ENCODE measurements at places on chromosomes 1 and 21.

DNA sequence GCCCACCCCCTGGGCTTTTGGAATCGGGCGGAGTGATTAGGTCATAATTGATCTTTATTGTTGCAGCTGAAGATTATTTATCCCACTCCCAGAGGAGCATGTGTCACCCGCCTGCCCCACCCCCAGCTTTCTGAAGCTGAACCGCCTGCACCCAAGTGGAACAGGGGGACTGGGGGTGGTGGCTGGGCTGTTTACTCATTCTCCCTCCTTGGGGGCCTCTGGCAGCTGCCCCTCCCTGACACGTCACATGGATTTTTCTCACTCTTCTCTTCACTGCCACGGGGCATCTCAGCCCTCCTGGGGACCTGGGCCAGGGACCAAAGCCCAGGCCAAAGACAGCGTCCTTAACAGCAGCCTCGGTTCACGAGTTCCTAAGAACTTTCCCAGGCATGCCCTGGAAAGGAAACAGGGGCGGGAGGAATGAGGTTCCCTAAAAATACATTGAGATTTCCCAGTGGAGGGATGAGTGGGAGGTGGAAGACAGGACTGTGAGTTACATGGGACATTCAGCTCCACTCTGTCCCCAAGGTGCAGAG, 31.6 kb upstream of the SOX13 start:
- DNase-seq = no peak

DNA sequence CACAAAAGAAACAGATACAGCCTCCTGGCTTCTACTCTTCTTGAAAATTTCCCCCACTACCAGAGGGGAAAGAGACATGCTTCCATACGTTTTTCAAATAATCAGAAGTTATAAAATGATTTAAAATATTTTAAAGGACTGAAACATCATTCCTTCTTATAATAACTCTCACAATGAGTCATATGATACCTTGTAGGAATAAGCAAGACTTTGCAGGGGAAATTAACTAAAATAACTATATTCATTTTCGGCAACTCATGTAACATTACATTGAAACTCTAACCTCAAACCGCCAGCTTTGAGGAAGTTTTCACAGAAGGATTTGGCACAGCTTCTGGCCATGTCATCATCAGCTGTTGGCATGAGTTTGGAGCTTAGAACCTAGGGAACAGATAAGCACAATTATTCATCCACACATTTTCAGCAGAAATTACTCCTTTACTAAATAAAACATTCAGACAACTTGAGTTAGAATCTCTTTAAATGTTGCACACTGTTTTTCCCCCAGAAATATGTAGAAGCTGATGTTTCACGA, 85.9 kb downstream of the USP24 start:
- DNase-seq = peak; percentile 40

DNA sequence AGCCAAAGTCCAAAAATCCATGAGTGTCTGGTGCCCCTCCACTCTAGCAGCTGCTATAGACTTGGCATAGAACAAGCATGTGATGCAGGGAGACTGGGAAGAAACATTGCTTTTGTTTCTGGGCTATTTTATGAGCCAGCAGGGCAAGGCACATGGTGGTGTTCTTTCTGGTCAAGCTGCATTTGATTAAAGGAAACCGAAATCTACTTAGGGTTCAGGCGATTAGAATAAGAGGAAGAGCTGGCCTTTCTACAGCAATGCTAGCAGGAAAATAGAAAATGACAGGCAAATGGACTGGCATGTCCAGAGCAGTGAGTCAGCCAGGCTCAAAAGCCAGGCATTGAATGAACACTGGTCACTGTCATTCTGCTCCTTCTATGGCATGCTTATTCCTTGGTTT, 28.5 kb upstream of the ARHGAP29 start:
- DNase-seq = no peak

DNA sequence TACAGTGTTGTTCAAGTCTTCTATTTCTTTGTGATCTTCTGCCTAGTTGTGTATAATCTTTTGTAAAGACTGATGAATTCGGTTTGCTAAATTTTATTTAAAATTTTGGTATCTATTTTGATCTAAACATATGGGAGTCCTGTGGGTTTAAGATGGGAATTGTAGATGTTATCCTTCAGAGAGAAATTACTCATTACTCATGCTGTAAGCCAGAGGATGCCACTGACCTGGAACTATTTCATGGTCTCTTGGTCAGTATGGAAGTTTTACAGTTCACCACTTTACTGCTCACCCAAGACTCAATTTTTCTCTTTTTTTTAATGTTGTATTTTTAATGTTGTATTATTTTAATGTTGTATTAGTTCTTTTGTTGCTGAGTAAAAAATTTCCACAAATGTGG, 138.6 kb upstream of the B3GALT2 start:
- no peak for DNase-seq

- no peak for DNase-seq
Measured at GRCh38 chr1:227845147-227845458, 29.6 kb downstream of the PRSS38 start.

GRCh38 chr21:23986214-23986613, 1621.1 kb downstream of the MRPL39 start:
- DNase-seq = no peak

DNA sequence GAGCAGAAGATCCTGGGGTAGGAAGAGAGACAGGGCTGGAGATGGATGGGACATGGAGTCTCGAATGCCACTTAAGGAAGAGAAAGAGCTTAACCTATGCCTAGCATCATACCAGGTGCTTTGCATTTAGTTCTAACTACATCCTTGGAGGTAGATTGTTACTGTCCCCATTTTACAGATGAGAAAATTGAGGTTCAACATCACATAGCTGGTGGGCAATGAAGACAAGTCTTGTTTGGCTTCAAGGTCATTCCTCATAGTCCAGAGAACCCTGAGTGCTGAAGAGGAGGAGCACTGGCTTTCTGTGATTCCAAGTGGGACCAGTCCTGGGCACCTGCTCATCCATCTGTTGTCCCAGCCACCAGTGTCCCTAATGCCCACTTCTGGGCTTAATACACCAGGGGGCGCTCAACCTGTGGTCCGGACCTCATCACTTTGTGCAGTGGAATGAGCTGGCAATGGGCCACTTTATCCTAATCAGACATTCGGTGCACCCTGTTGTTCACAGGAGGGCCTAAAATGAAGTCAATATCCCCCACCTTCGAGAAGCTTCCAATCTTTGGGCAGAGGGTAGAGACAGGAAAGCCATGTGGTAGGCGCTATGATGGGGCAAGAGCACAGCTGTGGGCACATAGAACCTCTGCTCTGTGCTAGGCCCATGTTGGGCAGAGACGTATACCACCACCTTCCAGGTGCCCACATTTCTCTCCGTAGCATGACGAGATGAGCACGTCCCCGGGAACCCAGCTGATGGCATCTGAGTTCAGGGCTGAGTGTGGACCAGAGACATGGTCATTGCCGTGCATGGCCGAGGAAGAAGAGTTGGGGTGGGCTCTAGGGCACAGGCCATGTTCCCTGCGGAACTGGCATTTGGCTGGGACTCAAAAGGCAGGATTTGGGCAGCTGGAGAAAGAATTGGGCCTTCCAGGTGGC, 9.2 kb downstream of the RPS6KA1 start:
- no peak for DNase-seq

- no peak for DNase-seq
Measured at GRCh38 chr1:9066945-9067807, 2.3 kb downstream of the SLC2A5 start.

- no peak for DNase-seq
Measured at GRCh38 chr1:186375929-186376319, 286 bp downstream of the ODR4 start.

GRCh38 chr1:166740668-166741276, 98.5 kb upstream of the POGK start:
- no peak for DNase-seq

- no peak for DNase-seq
Measured at GRCh38 chr1:65467536-65467935, 47.1 kb downstream of the LEPR start.

- no peak for DNase-seq
Measured at GRCh38 chr1:201406831-201407406, 7.8 kb upstream of the LAD1 start.

DNA sequence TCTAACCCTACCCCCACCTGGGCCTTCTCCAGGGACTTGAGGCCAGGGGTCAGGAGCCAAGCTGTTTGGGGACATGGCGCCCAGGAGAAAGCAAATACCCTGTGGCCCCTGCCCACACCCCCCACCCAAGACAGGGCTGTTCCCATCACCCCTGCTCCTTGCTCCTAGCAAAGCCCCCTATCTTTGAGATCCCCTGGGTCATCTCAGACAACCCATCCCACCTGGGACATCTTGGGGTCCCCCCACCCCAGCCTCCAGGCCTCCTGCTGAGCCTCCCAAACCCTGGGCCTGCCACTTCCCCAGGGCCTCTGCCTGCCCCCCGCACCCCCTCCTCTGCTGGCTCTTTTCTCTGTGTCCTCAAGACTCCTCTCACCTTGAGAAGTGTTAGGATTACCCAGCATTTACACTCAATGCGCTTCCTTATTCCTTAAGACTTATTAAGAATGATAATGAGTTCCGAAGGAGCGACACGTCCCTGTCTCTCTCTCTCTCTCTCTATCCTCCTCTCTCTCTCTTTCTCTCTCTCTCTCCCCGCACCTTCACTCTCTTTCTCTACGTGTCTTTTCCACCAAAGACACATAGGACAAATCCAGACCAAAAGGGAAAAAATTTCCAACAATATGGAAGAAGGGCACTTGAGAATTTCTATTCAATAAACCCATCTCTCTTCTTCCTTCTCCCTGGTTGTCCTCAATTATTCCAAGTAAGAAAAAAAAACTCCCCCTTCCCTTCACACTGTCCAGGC, 7.2 kb downstream of the CASZ1 start:
- DNase-seq = no peak

DNA sequence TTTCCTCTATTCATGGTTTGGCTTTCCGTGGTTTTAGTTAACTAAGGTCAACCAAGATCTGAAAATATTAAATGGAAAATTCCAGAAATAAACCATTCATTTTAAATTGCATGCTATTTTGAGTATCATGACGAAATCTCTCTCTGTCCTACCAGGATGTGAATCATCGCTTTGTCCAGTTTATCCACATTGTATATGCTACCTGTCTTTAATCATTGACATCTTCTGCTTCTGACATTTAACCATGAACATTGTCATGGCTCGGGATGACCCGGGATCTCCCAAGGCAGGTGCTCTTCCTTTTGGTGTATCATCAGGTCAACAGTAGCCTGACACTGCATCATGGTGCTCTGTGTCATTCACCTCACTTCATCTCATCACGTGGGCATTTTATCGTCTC, 125.5 kb upstream of the HNRNPU start:
- no peak for DNase-seq

DNA sequence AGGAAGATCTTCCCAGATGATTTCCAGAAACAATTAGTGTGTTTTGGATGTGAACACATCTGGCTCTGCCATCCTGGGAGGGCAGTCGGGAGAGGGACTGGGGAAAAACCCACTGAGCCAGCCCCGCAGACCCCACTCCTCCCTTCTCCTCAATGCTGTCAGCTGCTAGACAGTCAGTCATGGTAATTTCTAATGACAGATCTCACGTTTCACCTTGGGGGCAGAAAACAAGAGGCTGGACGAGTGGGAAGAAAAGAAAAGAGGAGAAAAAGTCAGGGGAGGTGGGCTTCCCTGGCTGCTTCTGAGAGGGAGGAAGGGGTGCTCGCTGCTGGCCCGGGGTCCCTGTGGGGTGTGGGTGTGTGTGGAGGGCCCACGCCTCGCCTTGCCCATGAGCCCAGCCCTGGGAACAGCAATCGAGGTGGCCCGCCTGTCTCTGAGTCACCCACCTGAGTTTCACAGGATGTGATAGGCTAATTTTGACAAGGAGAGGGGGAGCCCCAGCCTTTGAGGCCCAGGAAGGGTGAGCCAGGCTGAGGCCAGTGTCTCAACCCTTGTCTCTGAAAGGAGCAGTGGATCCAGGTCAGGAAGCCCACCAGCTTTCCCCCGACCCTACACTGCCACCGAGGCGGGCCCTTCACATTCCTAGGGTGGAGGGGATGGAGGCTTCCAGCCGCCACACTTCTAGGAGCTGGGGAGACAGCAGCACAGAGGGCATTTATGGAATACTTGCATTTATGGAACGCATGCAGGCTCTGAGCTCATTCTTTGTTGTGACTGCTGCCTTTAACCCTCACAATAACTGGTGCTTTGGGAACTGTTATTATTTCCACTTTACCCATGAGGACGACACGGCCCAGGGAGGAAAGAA, 49.1 kb upstream of the IFNLR1 start:
- no peak for DNase-seq

DNA sequence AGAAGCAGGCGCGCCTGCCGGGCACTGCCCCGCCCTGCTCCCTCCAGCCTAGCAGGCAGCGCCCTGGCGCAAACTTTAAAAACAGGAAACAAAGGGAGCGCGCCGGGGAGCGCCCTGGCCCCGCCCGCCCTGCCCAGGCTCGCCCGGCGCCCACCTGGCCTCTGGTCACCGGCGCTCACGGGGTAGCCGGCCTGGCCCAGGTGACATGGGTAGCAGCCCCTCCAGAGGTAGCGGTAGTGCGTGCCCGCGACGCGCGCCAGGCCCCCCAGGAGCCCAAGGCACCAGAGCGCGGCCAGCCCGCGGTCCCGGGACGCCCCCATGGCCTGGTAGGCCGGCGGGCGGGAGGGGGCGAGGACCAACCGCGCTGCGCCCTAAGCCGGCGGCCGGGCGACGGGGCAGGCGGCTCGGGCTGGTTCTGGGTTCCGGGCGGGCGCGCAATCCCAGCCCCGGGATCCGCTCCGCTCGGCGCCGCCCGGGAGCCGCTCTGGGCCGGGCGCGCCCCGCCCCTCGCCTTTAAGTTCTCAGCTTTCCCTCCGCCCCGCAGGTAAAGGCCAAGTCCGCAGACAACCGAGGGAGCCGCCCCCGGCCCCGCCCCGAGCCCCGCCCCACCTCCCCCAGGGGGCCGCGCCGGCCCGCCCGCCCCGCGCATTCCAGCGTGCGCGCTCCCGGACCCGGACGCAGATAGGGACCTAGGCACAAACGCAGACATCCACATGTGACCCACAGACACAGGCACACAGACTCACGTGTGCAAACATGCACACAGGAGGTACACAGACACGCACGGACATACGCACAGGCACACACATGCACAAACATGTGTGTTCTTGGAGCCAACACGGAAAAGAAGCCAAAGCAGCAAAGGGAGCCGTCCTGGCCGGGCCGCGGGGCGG, 76.7 kb downstream of the ARHGEF16 start:
- no peak for DNase-seq

All from non-pigmented ciliary epithelial cell (primary cell).